ENCODE measurements at places on chromosomes 5 and 9.
A peak's percentile ranks its signal among the peaks of the same experiment; 100 is the strongest.

GRCh38 chr5:94347130-94347529 lies 271.3 kb downstream of the KIAA0825 start:
- DNase-seq, result no peak

- no peak for DNase-seq
These were observed 367.2 kb downstream of the OSTF1 start for GRCh38 chr9:75455444-75455921.

DNA sequence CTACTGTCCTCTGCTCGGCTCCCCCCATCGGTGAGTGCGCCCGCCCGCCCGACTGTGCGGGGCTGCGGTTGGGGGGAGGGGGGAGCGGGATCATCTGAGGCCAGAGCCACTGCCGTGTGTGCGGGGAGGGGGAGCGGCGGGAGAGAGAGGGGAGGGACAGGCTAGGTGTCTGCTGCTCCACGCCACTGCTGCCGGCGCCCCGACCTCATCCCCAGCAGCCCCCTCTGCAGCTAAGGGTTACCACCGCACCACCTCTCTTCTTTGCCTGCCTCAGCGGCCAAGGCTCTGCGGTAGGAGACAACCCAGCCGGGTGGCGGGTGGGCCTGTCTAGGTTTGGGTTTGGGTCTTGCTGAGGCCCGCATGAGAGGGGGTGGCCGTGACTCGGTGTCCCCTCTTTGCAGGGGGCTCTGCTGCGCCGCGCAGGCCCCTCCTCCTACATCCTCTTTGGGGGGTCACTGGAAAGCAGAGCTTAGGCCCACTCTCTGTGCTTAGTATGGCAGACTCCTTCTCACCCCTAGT lies 670 bp upstream of the PURA start:
- peak; percentile 6 for DNase-seq

- no peak for DNase-seq
These were observed 27.2 kb upstream of the FCN1 start for GRCh38 chr9:134944916-134945315.

- no peak for DNase-seq
These were observed 43.9 kb downstream of the BOD1 start for GRCh38 chr5:173572431-173573125.

- DNase-seq, result no peak
These were observed 370.8 kb upstream of the RIOK2 start for GRCh38 chr5:97553604-97554452.

- no peak for DNase-seq
These were observed 20.8 kb upstream of the COL15A1 start for GRCh38 chr9:98922721-98923435.

DNA sequence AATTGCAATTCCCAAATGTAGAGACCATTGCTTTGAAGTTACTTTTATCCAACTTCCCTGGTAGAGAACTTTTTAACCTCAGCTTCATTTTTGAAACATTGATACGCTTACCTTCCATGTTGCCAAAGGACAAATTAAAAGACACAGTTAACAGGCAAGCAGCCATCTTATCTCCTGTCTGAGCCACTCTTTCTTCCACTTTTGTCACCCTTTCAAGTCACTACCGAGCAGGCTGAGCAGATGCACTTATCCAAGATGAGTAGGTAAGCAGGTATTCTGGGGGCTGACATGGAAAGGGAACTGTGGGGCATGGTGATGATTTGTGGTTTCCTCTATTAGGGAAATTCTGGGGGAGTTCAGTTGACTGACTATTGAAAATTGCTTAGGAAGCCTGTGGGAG lies 66.7 kb downstream of the DOCK2 start:
- no peak for DNase-seq

DNA sequence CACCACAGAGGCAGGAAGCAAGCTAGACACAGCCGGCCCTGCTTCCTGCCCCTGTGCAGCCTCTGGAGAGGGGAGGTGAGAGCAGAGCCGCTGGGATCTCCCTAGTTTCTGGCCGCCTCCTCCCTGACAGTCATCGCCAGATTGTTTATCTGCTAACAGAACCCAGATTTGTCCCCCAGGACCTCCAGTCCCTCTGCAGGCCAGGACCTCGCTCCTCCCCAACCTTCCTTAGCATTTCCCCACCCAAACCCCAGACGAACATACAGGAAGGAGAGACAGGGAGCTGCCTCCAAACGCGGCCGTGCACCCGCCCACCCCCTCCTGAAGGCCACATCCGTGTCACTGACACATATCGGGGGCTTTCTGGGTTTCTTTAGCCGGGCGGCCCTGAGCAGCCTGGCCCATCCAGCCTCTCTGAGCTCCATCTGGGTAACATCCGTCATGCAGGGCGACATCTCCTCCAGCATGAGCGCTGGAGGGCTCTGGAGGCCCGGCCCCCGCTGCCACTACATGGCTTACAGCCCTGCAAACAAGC lies 47.5 kb downstream of the DBH start:
- DNase-seq, result peak; percentile 75

DNA sequence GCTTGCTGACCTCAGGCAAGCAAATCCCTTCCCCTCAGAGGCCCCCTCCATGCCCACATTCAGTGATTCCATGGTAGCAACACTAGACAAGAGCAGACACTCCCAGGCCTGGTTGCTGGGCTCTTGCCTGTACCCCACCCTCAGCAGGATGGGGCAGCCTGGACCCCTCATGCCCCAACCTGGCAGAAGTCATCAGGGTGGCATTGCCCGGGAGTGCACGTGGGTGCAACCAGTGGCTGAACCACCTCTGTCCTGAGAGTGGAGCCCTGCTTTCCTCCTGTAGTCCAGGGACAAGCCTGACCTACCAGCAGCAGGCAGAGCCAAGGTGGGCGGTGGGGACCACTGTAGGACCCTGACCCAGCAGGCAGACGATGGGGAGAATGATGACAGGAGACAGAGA lies 65.8 kb upstream of the TBC1D2 start:
- DNase-seq, result no peak

- DNase-seq, result no peak
These were observed 1.8 kb upstream of the SH2D3C start for GRCh38 chr9:127780126-127780885.

- no peak for DNase-seq
These were observed 30.7 kb upstream of the SPARC start for GRCh38 chr5:151717416-151717815.

- no peak for DNase-seq
These were observed 277.1 kb downstream of the NR3C1 start for GRCh38 chr5:143126174-143127019.

- DNase-seq, result no peak
These were observed at the start of gene HAND1 for GRCh38 chr5:154478224-154478565. Gene HAND1, minus strand, starts transcription at chr5:154478227. Its CDS starts 219 bp downstream, at chr5:154478008.
